Bone marrow (tissue), 2 donors: ENCODE measurements at places on chromosomes 11 and 22.

- DNase-seq = peak; percentile 6
These were observed 7.8 kb downstream of the SLC5A1 start for GRCh38 chr22:32050678-32051515.

DNA sequence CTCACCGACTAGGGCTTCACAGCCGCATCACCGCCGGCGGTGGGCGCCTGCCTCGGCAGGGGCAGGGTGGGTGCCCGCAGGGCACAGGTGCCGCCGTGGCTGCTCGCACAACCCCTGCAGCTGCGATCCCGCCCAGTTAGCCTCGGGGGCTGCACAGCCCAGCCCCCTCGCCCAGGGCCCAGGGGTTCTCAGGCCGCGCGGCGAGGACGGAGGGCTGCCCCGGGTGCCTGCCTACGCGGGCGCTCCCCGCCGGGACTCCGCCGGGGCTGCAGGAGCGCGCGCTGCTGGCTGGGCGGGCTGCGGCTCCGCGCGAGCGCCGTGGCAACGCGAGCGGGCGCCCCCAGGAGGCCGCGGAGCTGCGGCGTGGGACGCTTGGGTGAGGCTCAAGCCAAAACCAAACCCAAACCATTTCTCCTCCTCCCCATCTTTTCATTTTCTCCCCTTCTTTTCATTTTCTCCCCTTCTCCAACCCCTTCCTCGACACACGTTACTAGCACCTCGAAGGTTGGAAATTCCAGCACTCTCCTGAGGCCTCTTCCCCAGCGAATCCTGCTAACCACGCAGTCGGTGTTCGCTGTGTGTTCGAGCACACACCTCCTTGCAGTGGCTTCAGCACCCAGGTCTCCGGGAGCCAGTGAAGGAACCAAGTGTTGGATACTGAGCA, at the start of gene MICAL3:
Gene MICAL3, minus strand, starts transcription at position 286 of the 664 bp plus-strand sequence. CDS start 117,749 bp downstream, outside the sequence.
- DNase-seq = no peak

GRCh38 chr22:49483281-49483870, 344.3 kb downstream of the BRD1 start:
- DNase-seq = no peak

- DNase-seq = no peak
These were observed 6.8 kb upstream of the LIF start for GRCh38 chr22:30253205-30253852.

DNA sequence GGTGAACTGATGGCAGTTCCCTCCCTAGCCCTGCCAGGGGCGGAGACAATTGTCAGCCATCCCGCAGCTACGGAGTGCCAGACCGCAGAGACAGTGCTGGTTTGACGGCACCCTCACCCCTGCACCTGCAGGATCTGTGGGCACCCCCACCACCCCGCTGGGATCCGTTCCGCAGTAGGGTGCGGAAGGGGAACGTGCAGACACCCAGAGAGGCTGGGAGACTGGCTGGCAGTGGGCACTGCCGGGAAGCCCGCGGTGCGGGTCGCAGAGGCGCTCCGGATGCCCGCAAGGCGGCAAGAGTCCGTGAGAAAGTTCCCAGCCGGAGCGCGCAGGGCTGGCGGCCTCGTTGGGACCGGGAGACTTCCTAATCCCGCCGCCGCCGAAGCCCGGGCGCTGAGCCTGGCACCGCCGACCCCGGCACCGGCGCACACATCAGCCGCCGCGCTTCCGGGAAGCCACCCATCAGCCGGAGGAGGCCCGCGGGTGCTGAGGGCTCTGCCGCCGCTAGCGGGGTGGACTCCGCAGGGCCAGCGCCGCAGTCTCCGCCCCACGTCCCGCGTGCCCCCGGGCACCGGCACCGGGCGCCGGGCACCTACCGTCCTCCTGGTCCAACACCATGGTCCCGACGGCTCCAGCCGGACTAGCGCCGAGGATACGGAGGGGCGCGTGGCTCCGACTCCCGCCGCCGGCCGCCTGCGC, 4.3 kb upstream of the LMO1 start:
- DNase-seq = no peak

- DNase-seq = no peak
These were observed at the start of gene CDHR5 for GRCh38 chr11:624705-625635. Gene CDHR5, minus strand, starts transcription at chr11:624955. Its CDS starts 53 bp downstream, at chr11:624902.
